DMS153 (cell line): ENCODE measurements at places on chromosomes 2 and 18.
A peak's percentile ranks its signal among the peaks of the same experiment; 100 is the strongest.

GRCh38 chr2:37244017-37244416 lies 12.6 kb downstream of the NDUFAF7 start:
- DNase-seq, result no peak

- no peak for DNase-seq
Measured at GRCh38 chr2:124663645-124663997, 638.5 kb downstream of the CNTNAP5 start.

DNA sequence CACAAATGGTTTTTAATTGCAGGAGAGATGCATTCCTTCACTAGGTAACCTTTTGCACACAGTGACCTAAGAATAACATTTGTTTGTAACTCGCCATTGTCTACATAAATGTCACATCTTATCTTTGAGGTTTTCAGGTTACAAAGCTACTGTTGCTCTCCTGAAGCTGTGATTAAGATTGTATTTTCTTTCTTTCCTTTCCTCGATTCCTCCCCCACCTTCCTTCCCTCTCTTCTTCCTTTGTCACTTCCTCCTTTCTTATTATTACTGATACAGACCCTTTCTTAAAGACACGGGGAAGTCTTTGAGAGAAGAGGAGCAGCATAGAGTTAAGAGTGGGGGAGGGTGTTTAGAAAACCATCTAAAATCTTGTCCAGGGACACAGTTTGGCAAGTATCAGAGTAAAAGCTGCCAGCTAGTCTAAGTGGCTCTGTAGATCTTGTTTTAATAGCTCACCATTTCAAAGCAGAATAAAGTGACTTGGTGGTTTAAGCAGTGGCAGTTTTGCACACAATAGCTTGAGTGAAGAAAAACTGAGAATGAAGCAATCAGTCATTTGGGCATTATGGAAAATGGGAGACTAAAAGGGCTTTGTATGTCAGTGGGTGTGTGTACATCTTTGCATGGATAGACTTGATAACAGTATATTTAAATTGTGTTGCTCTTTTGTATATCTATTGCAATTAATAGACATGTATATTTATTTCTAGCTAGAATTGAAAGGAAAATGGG lies 10.9 kb downstream of the CERS6 start:
- no peak for DNase-seq

DNA sequence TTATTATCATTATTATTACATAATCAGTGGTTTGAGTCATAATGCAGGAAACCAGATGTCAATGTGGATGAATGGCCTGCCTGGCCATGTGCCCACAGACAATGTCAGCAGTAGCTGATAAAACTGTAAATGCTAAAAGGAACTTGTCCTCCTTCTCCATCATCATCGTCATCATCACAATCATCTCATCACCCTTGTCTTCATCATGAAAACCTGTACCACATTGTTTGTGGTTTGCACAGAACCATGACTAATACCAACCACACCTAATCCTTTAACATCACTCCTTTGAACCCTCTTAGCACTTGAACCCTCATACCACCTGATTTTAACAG lies 96.0 kb downstream of the HNMT start:
- peak; percentile 70 for DNase-seq
